ENCODE measurements at places on chromosomes 3 and 15. TPM values are rescaled to one million over a fixed set of nuclear protein-coding genes. Genes with fewer than 3 reads are reported as not detected.

- peak; percentile 80 for DNase-seq
Observed at GRCh38 chr3:37967260-37967881, 23.2 kb upstream of the VILL start.

DNA sequence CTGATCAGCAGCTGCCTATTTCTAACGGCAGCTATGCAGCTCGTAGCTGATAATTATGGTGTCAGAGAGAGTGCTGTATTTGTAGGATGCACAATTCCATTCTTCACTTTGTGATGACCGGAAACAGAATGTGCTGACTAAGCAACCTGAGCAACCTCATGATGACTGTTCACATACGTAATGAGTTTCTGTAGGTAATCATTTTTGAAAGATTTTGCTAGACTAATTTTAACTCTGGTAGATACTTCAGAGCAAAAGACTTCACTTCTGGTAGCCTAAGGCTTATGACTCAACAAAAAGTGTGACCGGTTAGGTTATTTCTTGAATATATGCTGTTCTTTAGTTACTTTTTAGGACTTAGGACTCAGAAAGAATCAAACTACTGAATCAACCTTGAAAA lies 567.7 kb downstream of the NAALADL2 start:
- no peak for DNase-seq

SLC51A gene
- not detected for total RNA-seq

TMEM158 gene
- 3.8 TPM for total RNA-seq

- no peak for DNase-seq
Observed at GRCh38 chr3:128495435-128495970, 2.5 kb upstream of the GATA2 start.

- DNase-seq, result no peak
Observed at GRCh38 chr3:68535782-68536181, 396.6 kb downstream of the TAFA4 start.

- no peak for DNase-seq
Observed at GRCh38 chr3:177193688-177194268, 3.5 kb downstream of the TBL1XR1 start.

KNSTRN gene
- 3.3 TPM for total RNA-seq

DNA sequence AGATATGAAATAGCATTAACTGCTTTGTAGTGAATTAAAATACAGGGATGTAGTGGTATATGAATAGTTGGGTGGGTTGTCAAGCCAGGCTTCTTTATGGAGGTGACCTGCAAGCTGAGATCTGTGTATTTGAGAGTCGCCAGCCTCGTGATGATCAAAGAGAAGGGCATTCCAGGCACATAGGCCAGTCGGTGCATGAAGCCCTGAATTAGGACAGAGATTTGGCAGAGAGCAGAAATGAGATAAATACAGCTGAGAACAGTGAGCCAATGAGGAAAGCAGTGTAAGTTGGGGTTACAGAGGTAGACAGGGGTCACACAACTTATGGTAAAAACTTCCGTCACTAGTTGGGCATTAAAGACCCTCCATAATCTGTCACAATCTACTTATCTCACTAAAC lies 641.9 kb downstream of the OTOL1 start:
- DNase-seq, result no peak

GRCh38 chr3:174126990-174127758 lies 729.6 kb downstream of the NLGN1 start:
- no peak for DNase-seq

TMEM212 gene
- not detected for total RNA-seq

GRCh38 chr15:96359616-96360521 lies 29.4 kb downstream of the NR2F2 start:
- peak; percentile 42 for DNase-seq

CHCHD4 gene
- total RNA-seq, result 17.7 TPM

GRCh38 chr3:151262871-151263525 lies 15.3 kb downstream of the P2RY14 start:
- peak; percentile 74 for DNase-seq

- no peak for DNase-seq
Observed at GRCh38 chr15:90933301-90933700, 952 bp upstream of the HDDC3 start.

DNA sequence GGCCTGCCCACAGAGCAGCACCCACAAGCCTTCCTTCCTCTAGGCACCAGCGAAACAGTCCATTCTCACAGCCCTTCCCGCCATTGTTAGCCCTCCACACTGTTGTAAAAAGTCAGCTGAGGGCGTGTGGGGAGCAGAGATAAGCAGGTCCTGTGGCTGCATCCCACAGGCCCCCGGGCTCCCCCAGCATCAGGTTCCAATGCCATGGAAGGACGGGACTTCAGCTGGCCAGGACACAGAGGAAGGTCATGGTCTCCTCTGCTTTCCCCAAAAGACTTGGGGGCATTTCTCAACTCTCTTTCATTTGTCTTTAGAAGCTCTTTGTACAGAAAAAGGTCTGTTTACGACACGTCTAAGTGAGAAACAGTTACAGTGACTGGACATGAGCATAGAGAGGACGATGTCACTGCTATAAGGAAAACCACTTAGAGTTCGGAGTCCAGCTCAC lies 85.2 kb upstream of the HERC1 start:
- DNase-seq, result no peak

- DNase-seq, result no peak
Observed at GRCh38 chr3:141793476-141794260, 30.5 kb downstream of the GRK7 start.

AMIGO3 gene
- total RNA-seq, result 2.1 TPM

DNA sequence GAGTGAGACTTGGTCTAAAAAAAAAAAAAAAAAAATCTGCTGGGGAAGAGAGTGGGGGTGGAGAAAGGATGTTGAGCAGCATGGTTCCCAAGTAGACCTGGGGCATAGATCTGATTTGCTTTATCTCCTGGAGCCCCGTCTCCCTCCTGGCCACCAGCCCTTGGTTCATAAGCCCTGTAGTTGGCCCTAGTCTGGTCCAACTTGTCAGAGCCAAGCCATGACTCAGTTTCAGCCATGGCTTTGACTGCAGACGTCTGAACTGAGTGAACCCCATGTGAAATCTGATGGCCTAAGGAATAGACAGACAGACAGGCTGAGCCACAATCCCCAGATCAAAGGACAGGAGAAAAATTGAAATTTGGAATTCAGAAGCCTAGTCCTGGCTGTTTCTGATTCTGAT lies 2.0 kb upstream of the CILP start:
- DNase-seq, result no peak

- DNase-seq, result no peak
Observed at GRCh38 chr3:40009991-40010390, 200.6 kb downstream of the MYRIP start.

DNA sequence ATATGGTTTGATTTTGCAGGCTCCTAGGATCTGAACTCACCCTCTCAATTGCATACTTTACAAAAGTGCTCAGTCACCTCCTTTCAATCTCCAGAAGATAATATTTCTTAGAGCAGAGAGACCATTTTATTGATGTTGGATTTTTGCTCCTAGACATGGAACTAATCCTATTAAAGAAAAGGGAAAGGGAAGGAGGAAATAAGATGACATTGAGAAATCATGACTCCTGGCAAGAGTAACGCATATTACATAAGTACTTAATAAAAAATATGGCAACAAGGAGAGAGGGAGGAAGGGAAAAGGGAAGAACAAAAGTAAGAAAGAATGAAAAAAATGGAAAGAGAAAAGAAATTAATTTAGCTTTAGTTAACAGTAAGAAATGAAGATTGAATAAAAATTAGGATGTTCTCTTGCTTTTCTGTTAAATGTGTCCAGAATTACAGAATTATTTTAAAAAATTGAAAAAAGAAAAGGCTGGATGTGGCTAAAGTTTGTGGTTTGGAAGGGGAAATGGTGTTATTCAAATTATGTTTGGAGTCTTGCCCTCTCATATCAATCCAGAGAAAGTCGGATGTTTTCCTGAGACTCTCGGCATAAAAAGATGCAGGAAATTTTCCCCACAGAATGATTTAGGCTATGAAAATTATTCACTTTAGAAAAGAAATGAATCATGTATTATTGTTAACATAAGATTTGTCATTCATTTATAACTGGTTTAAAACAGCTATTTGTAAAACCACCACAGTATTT lies 474.0 kb downstream of the FGF12 start:
- no peak for DNase-seq

SFMBT1 gene
- total RNA-seq, result 19.7 TPM

DNA sequence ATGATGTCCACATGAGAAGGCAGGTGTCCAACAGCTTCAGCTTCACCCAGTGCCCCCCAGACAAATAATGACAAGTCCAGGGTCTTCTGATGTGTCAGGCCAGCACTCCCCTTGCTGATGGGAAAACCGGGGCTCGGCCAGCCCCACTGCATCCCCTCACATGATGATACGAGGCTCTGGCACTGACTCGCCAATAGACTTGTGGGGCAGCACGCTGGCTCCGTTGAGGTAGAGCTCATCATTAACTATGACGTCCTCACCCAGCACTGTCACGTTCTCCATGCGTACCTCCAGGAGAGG lies 2.1 kb upstream of the AMIGO3 start:
- no peak for DNase-seq

RTP3 gene
- total RNA-seq, result not detected

DNA sequence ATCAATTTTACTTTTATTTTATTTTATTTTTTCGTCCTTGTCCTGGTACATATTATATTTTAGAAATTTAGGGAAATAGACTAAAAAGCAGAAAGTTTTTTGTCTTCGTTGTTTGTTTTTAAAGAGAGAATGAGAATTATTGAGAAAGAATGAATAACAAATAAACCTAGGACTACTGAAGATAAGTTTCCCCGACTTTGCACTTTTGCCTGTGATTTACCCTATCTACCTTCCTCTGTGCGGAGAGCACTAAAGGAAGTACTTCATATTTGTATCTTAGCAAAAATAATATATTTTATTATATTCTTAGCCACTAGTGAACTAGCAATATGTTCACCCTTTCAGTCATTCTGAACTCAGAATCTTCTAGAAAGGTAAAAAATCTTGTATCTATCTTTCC lies 60.6 kb downstream of the ECT2 start:
- no peak for DNase-seq

ACTRT3 gene
- total RNA-seq, result 2.7 TPM

KCNMB2 gene
- total RNA-seq, result not detected

- peak; percentile 84 for DNase-seq
Observed at GRCh38 chr15:73700041-73700842, 16.1 kb downstream of the CD276 start.

DNA sequence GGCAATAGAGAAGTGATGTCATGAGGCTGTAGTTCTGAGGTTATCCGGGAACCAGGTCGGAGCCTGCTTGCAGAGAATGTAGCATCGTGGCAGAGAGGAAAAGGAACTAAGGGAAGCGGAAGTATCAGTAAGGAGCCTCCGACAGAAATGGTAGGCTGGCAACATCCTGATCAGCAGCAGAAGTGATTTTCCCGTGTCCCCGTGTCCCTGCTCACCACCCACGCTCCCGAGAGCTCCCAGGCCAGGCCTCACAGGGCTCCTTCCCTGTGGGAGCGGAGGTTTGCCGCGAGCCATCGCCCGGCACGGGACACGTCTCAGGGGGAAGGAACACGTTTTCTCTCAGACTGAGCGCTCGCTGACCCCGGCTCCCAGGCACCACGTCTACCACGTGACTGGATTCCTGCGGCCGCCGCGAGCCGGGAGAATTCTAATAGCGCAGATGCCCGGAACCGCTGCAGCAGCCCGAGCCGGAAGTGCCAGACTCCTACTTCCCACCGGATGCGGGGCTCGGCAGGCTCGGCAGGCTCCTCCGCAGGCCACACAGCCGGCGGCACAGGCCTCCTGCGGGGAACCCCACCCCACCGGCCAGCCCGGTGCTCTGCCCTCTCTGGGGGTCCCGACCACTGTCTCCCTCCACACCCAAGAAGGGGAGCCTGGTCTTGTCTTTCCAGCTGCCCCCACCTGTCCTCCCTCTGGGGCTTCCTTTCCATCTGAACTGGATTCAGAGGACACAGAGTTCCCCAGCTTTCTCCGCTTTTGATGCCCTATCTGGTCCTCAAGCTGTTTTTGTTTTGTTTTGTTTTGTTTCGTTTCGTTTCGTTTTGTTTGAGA lies 99.3 kb downstream of the BDH1 start:
- DNase-seq, result peak; percentile 77

DNA sequence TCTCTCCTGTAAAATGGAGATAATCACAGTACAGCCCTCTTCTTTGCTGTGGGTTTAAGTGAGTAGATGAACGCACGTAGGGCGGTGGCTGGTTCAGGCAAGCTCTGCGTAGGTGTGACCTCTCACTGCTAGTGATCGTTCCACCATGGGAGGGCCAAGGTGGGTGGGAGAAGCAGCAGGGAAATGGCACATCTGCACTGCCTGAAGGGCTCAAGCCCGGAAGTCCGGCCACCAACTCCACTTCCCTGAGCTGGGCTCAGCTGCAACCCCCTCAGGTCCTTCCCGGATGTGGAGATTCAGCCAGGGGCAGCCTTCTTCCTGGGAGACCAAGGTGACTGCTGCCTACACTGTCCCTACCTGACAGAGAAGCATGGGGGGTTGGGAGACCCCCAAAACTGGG lies 102.9 kb downstream of the ADCY5 start:
- no peak for DNase-seq

All from tibial nerve (tissue), 4 donors.